ENCODE measurements at places on chromosomes 2 and 18.

- no peak for DNase-seq
Observed at GRCh38 chr2:104518256-104518655, 335.7 kb upstream of the POU3F3 start.

- no peak for DNase-seq
Observed at GRCh38 chr2:31216734-31217133, 581 bp downstream of the CAPN14 start.

DNA sequence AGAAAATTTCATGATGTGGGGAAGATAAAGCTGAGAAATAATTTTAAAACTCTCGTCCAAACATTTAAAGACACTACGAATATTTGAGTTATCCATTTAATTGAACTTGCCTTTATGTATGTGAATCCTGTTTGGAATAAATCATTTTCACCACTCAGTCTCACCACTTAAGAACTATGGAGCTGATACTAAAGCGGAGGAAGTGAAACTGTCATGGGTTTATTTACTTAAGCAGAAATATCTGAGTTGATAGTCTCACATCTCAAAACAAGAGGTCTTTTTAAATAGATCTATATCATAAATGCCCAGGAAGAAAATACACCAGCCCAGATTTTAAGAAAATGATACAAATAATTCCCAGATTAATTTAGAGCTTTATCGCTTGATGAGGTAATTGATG, 532.4 kb downstream of the ZNF804A start:
- DNase-seq = peak; percentile 15

DNA sequence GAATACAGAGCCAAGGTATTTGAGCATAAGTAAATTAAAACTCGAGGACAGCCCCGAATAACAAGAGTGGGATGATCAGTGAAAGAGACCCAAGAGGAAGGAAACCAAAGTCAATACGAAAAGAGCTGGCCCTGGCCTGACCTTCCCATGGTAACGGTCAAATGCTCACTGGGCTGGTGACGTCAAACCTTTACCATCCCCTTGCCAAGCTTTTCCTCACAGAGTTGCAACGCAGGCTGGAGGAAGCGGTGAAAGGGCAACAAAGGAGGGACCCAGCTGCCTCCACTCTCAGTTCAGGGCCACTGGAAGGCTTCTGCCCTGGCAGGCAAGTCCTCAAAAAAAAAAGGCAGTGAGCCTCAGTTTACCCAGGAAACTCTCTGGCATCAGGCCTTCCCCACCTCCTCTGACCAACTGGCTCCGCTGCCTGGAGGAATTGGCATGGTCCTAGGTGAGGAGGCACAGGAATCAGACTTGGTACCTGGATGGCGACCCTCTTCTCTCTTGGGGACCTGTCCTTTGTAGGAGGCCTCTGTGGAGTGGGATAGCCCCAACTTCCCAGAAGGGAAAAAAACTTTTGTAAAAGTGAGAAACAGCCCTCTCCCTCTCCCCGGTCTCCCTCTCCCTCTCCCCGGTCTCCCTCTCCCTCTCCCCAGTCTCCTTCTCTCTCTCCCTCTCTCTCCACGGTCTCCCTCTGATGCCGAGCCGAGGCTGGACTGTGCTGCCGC, 212.4 kb downstream of the ANAPC1 start:
- no peak for DNase-seq

- no peak for DNase-seq
Observed at GRCh38 chr2:141933226-141933625, 197.6 kb downstream of the LRP1B start.

GRCh38 chr2:5140347-5140746, 551.8 kb upstream of the SOX11 start:
- DNase-seq = no peak

DNA sequence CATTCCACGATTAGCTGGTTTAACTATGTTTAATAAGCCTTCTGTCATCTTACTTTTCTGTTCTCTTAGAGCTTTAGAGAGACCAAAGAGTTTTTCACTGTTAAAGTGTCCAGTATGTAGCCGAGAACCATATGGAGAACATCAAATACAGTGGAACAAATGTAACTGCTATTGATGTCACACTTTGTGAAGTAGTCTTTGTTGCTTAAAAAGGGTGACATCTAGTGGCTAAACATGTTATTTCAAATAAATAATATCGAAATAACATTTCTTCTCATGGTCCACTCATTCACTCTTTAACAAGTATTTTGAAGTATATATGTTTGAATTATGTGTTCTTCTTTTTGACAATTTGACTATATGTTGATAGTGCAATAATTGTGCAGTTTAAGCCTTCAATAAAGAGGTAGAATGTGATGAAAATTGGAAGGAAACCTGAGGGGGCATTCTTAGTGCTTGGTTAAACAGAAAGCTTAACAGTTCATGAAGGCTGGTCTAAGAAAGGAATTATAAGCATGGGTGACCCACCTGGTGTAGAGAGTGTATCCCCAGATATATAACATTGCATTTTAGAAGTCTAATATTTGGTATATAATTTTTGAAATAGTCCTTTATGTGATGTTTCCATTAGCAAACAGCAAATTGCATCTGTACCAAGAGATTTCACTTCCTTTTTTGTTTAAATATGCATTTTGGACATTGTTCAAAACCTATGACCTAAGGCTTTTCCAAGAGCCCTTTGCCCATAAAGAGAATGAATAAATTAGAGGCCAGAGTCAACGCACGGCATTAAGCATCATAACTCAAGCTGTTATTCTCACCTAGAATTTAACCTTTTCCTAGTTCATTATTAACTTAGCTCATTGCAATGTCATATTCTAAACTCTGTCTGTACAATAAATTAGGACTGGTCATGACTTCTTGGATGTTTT, 112.1 kb downstream of the KYNU start:
- peak; percentile 71 for DNase-seq

DNA sequence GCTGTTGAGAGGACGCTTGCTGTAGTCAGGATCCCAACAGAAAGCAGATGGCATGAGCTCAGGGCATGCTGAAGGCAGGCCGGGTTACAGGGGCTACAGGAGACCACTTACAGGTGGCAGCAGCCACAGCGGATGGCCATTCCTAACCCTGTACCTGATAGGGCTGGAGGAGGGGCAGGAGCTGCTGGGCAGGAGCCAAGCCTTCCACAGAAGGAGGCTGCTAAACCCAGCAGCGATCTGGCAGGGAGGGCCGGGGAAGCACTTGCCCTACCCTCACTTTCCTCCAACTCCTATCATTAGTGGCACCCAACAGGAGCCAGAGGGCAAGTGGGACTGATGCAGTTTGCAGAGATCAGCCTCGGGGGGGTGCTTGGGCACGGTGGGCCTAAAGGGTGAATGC, 2.0 kb downstream of the ASB18 start:
- DNase-seq = no peak

DNA sequence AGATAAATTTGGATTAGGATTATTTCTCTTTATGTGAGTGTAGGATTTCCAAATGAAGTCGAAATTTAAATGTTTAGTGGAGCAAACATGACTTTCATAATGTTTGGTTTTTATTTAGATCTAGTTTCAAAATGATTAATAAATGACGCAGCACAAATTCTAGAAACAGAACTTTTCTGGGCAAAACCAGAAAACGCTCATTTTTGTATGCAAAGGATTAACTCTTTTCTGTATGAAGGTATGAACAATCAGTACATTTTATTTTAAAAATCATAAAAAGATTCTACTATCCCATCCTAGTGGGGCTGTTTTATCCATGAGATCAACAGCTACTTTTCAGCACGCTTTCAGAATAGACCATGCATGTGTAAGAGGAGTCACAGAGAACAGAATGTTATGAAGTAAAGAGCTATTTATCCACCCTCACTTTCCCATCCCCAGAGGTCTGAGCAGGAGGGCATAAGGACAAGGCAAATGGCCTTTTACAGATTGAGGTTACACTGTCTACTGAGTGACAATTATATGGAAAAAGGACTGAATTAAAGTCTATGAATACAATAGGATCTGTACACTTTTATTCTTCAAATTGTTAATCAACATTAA, 270.8 kb downstream of the ZEB2 start:
- DNase-seq = no peak

GRCh38 chr2:48467637-48468036, 62.3 kb upstream of the STON1 start:
- DNase-seq = no peak

- DNase-seq = no peak
Observed at GRCh38 chr2:74471332-74472065, 981 bp downstream of the MRPL53 start.

GRCh38 chr18:49921318-49921985, 108.1 kb upstream of the ACAA2 start:
- DNase-seq = no peak

- no peak for DNase-seq
Observed at GRCh38 chr2:21655136-21655535, 531.4 kb downstream of the TDRD15 start.

DNA sequence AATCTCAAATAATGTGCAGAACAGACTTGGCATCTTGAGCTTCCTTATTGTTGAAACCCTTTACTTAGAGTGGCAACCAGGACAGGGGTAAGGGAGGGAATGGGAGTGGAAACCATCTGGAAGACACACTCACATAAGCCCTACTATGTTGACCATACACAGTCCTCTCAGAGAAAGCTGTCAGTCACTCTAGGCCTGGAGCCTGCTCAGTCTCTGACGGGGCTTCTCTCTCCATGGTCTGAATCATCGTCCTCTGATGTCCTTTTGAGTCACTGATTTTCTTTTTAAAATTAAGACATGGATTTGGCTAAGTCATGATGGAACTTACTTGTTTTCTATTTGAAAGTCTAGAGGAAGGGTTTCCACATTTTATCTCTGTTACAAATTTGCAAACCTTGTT, 74.0 kb downstream of the MYO1B start:
- no peak for DNase-seq

- DNase-seq = no peak
Observed at GRCh38 chr2:101238930-101239759, 13.5 kb upstream of the CNOT11 start.

DNA sequence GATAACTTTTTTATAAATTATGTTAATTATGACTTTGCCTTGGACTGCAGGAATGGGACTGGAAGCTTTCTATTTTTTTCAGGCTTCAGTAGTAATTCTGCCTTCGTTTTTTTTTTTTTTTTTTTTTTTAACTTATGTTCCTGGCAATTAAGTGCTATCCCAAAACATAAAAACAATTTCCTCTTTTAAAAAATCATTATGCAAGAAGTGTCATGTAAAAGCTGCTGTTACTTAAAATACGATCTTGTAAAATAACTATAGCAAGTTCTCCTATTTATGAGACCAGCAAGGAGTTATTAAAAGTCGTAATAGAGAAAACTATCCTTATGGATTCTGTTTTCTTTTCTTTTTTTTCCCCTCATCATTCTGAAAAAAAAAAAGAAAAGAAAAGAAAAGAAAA, 301.6 kb upstream of the FBXO11 start:
- DNase-seq = no peak

GRCh38 chr18:79459946-79460480, 64.3 kb downstream of the NFATC1 start:
- no peak for DNase-seq

GRCh38 chr18:74478880-74479279, 17.3 kb upstream of the CNDP2 start:
- no peak for DNase-seq

DNA sequence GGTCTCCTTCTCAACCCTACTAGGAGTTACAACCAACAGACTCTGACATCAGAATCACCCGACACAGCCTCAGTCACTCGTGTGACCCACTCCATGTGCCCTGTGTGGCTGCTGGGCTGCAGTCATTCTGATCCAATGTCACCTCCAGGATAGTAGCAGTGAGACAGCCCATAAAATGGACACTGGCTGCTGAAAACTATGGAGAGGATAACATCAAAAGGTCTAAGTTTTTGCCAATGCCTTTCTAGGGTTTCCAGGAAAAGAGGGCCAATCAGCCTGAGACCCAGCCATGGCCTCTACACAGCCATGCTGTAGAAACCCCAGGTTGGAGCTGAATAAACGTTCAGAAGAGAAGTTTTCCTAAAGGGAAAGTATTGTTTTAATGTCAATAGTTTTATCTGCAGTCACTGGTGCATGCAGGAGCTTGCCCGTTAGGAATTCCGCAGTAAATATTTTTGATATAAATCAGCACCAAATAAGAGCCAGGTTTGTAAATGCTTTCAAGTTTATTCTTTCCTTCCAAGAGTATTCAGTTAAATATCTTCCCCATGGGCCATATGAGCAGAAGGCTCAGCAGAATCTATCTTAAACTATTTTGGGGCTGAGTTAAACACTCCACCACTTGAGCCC, 92.2 kb upstream of the PID1 start:
- no peak for DNase-seq

DNA sequence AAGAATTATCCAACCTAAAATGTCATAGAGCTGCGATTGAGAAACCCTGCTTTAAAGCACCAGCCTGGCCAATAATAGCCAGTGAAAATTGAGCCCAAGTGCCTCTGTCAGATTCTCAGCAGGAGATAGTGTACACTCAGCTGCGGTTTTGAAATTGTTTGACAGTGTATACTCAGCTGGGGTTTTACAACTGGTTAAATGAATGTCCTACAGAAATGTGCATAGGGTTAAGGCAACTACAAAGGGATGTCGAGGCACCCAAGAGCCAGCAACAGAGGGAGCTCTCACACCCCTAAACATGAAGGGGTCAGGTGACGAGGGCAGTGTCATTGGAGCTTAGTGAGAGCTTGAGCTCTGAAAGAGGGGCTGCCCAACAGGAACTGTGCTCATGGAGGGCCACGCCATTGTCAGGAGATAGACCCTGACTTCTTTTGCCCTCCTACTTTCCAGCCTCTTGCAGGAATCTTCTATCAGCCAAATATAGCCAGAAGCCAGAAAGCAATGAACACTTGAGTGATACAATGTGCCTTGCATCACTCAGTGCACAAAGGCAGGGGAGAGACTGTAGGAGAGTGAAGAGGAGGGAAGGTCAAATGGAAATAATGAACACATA, 15.1 kb downstream of the ACTG2 start:
- peak; percentile 86 for DNase-seq

DNA sequence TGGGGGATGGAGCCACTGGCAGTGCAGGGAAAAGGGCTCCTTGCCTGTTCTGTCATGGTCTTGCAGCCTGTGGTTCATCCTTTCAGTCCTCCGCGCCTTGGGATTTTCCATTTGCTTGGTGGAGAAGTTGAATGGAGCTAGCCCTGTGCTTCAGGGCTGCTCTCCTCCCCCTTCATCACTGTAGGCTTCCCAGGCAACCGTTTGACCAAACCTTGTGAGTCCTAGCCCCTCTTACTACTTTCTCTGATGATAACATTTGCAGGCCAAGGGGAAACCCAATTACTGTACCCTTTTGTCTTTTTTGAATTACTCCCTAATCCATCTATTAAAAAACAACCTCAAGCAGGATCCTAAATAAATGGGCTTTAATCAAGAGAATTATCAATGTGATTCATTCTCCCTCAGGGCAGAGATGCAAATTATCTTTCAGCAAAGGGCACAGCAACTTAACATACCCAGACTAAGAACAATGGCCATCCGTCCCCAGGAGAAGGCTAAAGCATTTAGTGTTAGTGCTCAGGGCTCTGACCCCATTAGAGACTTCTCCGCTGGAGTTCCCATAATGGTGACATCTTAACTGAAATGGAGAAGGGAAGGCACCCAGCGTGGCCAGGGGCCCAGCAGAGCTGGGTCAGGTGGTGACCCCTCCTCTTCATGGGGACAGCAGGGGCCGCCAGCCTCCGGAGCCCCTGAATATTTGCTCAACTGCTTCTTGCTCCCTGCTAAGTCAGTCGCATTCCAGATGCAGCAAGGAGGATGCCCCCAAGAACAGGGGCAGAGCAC, 40.7 kb downstream of the RHOB start:
- no peak for DNase-seq

All from NCI-H510A treated with DMSO at 0.1 percent for 48 hours (cell line).